ENCODE measurements at places on chromosomes 12 and 14.

DNA sequence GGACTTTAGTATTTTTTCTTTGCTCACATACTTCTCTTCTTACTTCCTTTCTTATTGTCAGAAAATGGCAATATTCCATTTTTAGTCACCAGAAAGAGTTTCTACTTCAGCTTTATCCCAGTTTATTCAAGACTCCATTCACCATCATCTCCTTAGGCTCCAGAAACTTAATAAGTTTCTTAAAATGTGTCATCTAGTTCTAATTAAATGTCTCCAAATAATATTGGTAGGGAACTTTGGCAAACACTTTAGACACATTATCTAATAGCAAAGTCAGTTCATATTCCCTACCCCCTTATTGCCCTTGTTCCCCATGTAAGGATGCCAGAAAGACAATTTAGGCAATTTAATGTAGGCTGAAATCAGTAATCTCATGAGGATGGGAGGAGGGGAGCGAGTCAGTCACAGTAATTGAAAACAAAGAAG, 15.1 kb downstream of the EPYC start:
- no peak for DNase-seq

DNA sequence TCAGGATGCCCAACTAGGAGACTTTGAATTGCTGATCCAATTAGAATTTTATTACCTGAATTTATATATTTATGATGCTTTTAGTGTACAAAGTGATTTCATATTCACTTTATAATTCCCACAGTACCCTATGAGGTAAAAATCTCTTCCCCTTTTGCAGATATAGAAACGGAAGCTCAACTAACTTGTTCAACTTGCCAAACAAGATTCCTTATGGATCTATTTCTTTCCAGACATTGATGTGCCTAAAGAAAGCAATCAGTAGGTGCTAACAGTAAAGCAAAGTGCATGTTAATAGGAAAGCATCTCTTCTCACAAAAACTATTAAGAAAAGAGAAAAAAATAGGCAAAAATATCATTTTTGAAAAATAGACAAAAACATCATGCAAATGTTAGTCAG, 65.9 kb upstream of the PPP1R12A start:
- DNase-seq, result no peak

- DNase-seq, result no peak
These were observed 28.3 kb upstream of the BCDIN3D start for GRCh38 chr12:49871263-49871561.

DNA sequence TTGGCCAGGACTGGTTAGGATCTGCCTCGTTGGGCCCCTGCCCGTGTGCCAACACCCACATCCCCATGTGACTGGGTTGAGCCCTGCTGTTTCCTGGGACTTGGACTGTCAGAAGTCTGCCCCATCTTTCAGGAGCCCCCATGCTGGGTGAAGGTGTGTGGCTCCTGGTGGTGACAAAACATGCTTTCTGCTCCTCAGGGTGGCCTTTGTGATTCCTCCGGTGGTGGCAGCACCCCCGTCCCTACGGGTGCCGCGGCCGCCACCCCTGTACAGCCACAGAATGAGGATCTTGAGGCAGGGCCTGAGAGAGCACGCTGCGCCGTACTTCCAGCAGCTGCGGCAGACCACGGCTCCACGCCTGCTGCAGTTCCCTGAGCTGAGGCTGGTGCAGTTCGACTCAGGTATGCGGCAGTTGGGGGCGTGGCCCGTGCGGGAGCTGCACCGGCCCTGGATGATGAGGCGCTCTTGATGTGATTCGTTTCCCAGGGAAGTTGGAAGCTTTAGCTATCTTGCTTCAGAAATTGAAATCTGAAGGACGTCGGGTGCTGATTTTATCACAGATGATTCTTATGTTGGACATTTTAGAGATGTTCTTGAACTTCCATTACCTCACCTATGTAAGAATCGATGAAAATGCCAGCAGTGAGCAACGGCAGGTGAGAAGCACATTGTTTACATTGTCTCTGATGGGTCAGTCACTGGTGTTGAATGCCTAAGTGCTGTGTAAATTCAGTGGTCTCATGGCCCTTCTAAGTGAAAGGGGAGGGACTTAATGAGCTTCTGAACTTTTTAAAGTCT, 80.0 kb downstream of the EP400 start:
- DNase-seq, result no peak
